ENCODE measurements at places on chromosomes 7 and 10.
A peak's percentile ranks its signal among the peaks of the same experiment; 100 is the strongest.

DNA sequence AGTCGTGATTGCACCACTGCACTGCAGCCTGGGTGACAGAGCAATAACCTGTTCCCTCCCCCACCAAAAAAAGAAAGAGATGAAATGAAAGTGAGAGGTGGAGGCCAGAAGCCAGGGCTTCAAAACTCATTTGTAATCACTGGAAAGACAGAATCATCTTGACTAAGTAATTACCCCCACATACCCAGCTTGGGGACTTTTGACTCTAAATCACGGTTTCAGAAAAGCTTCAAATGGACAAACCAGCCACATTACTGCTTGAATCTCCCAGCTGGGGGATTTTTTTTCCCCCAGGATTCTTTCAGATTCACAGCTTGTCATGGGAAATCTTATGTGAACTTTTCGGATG is 361.0 kb downstream of the FRMD4A start:
- DNase-seq: no peak

DNA sequence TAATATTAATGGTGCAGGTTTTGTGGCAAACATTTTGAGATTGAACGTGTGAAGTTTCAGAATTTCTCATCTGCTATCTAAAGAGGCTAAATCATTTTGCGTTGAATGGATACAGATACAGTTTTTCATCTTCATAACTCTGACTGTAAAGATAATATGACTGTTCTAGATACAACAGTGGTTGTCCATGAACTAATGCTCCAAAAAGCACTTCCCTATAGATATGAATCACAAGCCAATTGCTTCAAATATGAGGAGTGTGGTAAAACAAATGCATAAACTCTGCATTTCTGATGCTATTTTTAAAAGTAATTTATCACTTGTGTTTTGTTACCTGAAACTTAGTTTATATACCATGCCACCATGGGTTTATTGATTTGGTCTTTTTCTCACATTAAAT is 750.1 kb downstream of the MAGI2 start:
- DNase-seq: no peak

DNA sequence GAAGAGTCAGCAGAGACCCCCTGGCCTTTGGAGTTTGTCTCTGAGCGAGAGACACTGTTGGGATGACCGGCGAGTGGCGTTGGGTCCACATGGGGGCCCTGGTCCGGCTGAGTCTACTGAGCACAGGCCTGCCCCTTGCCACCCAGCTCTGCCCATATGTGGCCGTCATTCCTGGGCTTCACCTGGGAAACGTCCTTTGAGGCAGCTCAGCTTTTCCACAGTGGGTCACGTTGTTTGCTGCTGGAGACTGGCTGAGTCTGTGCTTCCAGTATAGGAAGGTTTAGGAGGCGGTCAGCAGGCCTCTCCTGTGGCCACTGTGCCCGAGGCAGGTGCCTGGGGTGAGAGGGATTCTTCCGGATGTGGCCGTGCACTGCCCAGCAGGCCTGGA is 17.1 kb downstream of the ADAM8 start:
- no peak for DNase-seq

- DNase-seq: no peak
Observed at GRCh38 chr7:6375348-6376101, 72.2 kb downstream of the DAGLB start.

GRCh38 chr10:24958721-24959381 is 6.4 kb upstream of the PRTFDC1 start:
- peak; percentile 87 for DNase-seq

DNA sequence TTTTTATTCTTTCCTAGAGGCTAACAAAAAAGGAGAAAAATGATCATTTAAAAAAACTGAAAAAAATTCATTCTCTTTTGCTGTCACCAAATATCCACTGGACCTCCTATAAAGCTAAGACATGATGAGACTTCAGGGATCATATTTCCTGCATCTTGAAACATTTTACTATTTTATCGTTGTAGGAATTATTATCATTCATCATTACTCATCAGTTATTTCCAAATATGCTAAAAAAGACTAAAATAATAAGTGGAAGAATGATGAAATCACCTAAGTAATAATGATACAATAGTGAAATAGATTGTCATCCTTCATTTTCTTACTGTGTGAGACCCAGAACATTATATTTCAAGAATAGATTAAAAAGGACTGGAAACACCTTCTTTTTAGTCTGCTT is 28.3 kb downstream of the TAF3 start:
- no peak for DNase-seq

GRCh38 chr10:3067859-3068179 is 471 bp downstream of the PFKP start:
- DNase-seq: no peak

DNA sequence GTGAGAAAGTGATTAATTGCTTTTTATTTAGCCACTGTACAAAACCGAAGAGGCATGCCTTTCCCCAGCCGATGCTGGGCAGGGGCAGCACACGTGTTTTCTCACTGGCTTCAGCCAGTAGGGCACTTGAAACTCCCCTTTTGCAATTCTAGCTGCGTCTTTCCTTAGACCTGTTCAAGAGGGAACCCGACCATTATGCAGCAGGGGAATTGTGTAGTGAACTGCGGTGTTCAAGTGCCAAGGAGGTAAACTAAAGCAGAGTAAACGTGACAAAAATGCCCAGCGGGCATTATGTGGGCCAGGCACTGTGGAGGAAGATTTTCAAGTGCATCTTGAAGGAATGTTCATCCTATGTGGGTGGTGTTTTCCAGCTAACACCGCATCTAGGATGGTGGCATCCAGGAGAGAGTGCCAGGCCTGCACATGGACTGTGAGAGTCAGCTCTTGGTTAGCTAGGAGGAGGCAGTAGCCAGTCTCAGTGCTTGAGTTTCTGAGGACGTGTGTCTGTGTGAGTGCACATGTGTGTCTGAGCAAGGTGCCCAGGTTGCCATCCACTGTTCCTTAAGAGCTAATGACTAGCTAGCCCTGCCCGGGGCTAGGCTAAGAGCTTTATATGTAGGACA is 3.3 kb downstream of the WIPF3 start:
- no peak for DNase-seq

DNA sequence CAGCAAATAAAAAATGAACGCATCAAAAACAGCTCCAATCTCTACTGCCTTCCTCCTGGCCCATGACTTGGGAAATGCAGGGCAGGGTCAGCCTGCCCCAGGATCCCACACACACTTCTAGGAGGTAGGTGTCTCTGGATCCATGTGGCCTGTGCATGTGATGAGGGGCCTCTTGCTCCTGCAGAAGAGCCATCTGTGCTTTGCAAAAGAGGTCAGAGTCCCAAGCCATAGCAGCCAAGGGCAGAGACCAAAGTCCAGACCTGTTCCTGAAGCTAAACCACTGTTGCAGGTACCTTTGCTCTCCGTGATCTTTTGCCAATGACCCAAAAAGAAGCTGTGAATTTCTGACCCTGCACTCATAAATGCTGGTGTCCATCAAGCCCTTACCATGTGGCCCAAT is 57.1 kb downstream of the KCNMA1 start:
- no peak for DNase-seq

GRCh38 chr7:84461093-84461492 is 266.5 kb upstream of the SEMA3A start:
- DNase-seq: no peak

DNA sequence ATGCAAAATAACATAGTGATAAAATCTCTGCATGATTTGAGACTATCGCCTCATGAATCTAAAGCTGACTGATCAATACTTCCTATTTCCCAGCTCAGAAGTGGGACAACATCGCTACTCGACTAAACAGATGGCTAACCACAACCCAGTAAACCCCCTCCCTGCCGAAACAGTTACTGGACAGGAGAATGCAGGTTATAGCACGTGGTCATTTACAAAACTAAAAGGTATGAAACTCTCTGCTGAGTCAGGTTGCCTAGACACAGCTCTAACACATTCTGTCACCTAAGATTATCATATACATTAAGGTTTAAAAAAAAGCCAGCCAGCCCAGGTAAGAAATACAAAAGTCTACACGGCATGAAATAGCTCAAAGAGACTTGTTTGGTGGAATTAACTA is 64.0 kb downstream of the CTBP2 start:
- DNase-seq: no peak

DNA sequence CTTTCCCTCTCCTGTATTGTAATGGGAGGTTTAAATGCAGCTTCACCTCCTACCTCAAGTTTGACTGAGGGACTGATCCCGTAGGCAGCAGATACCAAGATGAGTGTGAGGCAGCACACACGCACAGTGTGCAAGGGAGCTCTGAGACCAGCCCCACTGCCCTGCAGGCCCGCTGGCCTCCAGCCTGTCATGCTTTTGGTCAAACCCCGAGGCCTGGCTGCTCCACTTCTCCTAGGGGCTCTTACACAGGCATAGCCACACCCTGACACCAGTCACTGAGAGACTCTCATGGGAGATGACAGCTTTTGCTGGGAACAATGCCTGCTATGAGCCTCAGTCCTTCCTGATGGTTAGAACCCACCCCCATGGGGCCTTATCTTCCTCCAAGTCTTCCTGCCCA is 27.6 kb downstream of the DRGX start:
- no peak for DNase-seq

DNA sequence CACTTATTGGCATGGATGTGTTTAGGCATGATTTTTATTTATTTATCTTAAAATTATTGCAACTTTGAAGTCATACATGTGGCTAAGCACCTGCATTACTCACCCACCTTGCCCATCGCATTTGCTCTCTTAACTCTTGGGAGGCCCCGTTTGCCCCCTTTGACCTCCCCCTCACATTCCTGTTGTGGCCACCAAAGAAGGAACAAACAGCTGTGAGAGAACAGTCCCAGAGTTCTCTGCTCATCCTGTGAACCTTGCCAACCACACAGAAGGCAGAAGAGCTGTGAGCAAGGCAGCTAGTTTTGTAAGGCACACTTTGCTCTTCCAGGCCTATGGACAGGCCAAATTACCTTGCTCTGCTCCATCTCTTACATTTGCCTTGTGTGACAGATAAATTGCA is 23.6 kb upstream of the FGL2 start:
- no peak for DNase-seq
